ENCODE measurements at places on chromosomes 1 and 21.

- DNase-seq, result no peak
Measured at GRCh38 chr1:2360588-2361364, 30.6 kb downstream of the MORN1 start.

- peak; percentile 36 for DNase-seq
Measured at GRCh38 chr1:211912038-211912437, 81.5 kb upstream of the LPGAT1 start.

DNA sequence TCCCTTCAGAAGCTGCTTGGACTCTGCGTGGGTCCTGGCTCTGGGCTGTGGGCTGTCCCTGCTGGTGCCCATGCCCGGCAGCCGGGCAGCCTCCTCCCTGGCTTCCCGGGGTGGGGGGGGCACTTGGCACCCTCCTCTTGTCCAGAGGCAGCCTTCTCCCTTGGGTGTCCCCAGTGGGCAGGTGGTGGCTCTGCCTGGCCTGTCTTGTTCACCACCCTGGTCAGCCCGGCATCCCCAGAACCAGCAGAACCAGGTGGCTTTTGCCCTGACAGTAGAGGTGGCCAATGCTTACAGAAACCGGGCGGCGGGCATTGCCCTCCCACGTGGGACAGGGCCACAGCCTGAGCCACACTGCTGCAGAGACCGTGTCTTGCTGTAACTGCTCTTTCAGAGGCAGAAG lies 38.0 kb downstream of the CFAP74 start:
- DNase-seq, result no peak

- DNase-seq, result peak; percentile 18
Measured at GRCh38 chr1:198157847-198158725, 1.3 kb downstream of the NEK7 start.

GRCh38 chr1:174239541-174239940 lies 80.2 kb downstream of the RABGAP1L start:
- DNase-seq, result no peak

- peak; percentile 6 for DNase-seq
Measured at GRCh38 chr1:202149566-202149965, 5.0 kb upstream of the ARL8A start.

- no peak for DNase-seq
Measured at GRCh38 chr1:215833941-215834729, 267.0 kb downstream of the KCTD3 start.

GRCh38 chr1:23100074-23100748 lies 68.4 kb downstream of the LUZP1 start:
- peak; percentile 37 for DNase-seq

DNA sequence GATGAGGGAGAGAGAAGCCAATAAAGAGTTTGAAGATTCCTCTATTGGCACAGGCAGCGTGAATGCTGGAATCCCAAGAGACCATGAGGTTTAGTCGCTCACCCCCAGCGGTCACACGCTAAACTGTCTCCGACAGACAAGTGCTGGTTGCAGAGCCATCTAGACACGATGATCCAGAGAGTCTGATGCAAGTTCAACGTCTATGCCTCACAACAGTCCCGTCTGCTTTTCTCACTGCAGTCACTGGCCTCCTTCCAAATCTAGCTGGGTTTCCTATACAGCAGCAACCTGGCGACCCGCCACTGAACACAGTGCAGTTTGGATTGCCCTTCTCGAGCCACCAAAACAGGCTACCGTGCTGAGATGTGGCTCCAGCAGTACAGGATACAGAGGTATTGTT lies 98.6 kb upstream of the KRTAP19-8 start:
- DNase-seq, result peak; percentile 30

DNA sequence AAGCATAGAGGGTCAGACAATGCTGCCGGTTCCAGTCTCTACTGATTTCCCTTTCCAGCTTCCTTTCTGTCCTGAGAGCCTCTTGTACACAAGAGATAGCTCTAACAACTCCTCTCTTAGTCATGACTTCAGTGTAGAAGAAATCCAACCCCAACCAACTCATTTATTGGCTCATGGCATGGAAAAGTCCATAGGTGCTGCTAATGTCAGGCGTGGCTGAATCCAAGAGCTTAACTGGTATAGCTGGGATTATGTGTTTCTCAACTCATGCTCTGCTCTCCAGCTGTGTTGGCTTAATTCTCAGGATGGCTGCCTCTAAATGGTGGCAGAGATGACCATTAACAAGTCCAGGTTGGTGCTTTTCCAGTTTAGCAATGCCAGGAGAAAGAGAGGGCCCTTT lies 12.4 kb upstream of the THRAP3 start:
- DNase-seq, result peak; percentile 22

GRCh38 chr1:174028495-174028894 lies 6.3 kb upstream of the RC3H1 start:
- DNase-seq, result no peak

GRCh38 chr1:217469983-217470382 lies 160.9 kb downstream of the GPATCH2 start:
- DNase-seq, result no peak

- no peak for DNase-seq
Measured at GRCh38 chr1:241637046-241637590, 3.1 kb downstream of the CHML start.

- peak; percentile 70 for DNase-seq
Measured at GRCh38 chr1:225318706-225319575, 108.9 kb downstream of the LBR start.
